NAMALWA (cell line): ENCODE measurements at places on chromosomes 3 and 15.

GRCh38 chr15:93700051-93700450 lies 531.3 kb upstream of the MCTP2 start:
- no peak for DNase-seq

DNA sequence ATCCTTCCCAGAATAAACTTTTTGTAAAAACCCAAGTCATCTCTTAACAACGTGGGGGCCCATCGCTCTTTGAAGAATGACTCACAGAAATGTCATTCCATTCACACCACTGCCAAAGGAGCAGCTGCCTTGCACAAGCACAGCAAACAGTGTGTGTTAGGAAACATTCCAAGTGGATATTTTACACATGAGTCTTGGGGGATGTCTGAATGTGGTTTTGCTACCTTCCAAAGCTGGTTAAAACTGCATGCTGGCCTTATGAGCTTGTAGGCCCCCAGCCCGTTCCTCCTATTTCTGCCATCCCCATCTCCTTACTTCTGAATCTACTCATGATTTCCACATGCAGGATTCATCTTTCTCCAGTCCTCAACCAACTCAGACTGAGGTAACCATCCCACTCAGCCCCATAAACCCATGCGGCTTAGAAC lies 130.8 kb downstream of the CPNE4 start:
- DNase-seq = no peak

- no peak for DNase-seq
Observed at GRCh38 chr15:51025454-51025846, 69.3 kb downstream of the TNFAIP8L3 start.

- DNase-seq = no peak
Observed at GRCh38 chr15:70387993-70388392, 290.3 kb upstream of the TLE3 start.

DNA sequence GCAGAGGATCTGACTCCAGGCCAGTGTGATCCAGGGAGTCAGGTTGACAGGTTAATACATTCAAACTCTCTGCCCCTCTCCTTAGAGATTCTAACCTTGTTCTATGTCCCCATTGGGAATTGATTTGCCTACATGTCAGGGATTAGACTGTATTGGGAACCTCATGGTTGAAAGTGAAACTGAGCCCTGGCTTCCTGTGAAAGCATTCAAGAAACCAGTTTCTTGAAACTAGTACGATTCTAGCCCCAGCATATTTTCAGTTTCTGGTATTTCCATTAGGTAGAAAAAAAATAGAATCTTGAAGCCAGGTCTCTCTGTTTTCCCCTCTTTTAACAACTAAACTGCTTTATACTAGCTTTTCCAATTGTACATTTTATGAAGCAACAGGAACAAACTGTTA lies 140.4 kb upstream of the ABI3BP start:
- DNase-seq = no peak

DNA sequence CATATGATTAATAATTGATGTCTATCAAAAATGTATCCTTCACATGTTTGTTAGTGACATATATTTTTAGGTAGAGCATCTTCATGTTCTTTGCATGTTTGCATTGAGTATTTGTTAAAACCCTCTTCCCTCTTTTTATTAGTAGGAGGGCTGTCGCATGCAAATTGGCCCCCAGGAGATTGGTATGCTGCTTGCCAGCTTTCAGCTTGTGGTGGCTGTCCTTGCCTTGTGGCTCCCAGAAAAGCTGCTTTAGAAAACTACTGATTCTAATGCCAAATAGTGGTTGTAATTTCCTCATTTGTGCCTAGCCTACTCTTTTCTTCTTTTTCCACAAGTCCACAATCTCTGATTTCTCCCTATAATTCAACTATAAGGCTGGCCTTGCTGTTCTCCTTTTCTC lies 886.8 kb downstream of the VGLL3 start:
- DNase-seq = no peak

- DNase-seq = no peak
Observed at GRCh38 chr3:32045091-32045915, 61.1 kb upstream of the GPD1L start.

DNA sequence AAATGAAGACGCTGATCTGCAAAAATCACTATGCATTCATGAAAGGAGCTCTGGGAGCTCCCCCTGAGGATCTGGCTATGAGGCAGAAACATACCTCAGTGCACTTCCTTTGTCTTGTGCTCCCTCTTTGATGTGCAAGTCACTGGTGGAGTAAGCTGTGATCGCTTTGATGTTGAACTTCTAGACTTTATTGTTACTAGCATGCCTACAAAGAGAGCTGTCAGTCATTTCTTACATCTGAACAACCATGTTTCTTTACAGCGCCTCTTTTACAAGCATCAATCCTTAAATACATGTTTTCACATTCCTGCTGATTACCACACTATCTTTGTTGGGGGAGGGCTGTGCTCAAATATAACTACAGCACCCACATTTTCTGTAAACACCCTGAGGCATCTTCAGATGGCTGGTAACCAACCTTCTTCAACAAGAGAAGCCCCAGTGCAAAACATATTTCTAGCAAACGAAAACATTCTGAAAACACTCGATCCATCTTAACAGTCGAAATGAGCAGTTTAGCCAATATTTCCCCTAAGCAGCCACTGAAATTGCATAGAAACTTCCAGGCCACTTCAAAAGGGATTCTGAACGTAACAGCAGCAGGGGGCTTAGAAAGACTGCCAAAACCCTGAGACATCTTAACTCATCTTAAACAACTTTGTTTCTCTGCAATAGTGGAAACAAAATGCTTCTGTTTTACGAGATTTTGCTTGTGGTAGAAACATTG lies 101.9 kb upstream of the ICE2 start:
- DNase-seq = no peak

GRCh38 chr3:34070831-34071585 lies 272.6 kb downstream of the PDCD6IP start:
- no peak for DNase-seq
